GM12892 (cell line): ENCODE measurements at places on chromosomes 12 and 14.

DNA sequence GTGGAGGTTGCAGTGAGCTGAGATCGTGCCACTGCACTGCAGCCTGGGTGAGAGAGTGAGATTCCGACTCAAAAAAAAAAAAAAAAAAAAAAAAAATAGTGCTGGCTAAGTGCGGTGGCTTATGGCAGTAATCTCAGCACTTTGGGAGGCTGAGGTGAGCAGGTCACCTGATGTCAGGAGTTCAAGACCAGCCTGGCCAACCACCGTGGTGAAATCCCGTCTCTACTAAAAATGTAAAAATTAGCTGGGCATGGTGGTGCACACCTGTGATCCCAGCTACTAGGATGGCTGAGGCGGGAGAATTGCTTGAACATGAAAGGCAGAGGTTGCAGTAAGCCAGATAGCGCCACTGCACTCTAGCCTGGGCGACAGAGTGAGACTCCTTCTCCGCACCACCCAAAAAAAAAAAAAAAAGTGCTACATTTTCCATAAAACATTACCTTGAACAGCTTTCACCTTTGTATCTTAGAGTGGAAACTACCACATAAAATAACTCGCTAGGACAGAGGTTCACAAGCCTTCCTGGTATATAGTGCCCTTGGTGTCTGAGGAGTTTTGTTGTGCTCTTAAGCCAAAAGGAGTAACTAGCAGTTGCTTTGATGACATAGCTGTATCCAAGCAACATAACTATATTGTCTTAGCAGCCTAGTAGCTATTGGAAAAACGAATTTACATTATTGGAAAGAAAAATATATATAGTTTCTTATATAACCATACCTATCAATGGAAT is 11.1 kb downstream of the PTGES3 start:
- DNase-seq: no peak

DNA sequence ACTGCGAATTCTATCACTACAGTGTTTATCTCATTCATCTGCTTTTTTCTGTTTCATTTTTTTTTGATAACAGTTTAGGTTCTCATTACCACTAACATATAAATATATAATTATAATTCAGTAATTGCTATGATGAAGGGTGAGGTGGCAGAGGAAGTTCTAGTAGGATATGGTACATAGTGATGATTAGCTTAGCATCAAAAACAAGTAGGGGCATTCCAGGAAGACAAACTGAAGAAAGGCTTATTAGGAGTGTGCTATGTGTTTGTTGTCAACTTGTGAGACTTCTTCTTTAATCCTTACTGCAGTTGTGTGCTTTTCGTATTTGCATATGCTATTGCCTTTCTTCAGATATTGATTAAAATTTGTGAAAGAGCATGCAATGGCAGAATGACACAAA is 20.6 kb downstream of the FUT8 start:
- no peak for DNase-seq

GRCh38 chr12:124646385-124647230 is 79.2 kb upstream of the NCOR2 start:
- no peak for DNase-seq

- no peak for DNase-seq
Measured at GRCh38 chr12:57641699-57642442, 8.9 kb upstream of the B4GALNT1 start.

DNA sequence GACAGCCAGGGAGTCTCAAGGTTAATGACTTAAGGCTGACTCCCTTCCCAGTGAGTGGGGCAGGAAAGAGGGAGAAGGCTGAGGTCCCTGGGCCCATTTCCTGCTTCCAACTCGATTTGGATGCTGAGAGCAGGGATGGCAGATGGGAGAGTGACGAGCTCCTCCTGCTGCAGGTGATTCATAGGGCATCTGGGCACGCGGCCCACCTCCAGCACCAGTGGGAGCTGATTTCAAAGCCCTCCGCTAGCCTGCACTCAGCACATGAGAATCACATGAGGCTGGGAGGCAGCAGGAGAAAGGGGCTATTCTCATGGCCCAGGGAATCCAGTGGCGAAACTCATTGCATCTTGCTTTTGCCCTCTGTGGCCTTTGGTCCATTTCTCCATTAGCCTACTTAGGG is 90.8 kb downstream of the SSPN start:
- DNase-seq: no peak

DNA sequence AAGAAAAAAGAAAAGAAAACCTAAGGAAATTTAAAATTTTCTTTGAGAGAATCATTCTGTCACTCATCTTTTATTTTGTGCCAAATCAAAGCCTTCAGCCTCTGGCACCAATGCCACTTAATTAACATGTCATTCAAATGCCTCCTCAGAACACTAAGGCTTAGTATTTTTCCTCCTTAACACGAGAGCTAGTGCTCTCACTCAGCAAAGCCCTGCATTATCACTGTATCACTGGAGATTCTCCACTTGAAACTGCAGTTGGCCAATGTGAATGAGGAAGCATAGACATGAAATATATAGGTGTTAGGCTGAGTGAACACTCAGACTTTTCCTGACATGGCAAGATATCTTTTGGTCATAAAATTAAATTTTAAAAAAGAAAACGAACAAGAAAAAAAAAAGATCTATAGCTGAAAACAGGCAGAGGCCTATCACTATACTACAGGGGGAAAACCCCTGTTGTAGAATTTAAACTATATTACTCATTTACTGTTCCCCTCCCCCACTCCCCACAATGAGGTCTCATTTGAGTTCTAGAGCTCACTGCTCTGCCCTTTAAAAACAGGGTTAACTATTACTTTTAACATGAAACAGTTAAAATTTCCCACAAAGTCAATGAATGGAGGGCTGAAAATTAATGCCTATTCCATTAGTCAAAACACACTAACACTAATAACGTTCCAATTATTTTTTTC is 5.1 kb downstream of the MBIP start:
- no peak for DNase-seq

DNA sequence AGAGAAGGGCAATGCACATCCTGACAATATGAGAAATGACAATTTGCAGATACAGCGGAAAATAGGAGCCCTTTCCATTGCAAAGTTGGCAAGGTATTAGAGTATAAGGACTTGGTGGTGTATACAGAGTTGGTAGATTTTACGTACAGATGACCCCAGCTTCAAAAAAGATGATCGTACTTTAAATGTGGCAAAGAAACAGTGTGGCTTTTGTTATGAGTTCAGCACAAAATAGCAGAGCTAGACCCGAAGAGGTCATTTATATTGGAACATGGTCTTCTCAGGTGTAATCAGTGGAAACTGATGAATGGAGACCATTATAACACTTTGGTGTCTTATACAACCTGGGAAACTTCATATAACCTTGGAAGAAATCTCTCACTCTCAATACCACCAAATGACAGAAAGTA is 2.3 kb downstream of the CLEC2B start:
- DNase-seq: no peak

GRCh38 chr12:132761032-132761920 is at the start of gene ANKLE2:
ANKLE2 (minus strand) TSS chr12:132761832; CDS start chr12:132761798, 34 bp downstream.
- DNase-seq: peak; percentile 50

DNA sequence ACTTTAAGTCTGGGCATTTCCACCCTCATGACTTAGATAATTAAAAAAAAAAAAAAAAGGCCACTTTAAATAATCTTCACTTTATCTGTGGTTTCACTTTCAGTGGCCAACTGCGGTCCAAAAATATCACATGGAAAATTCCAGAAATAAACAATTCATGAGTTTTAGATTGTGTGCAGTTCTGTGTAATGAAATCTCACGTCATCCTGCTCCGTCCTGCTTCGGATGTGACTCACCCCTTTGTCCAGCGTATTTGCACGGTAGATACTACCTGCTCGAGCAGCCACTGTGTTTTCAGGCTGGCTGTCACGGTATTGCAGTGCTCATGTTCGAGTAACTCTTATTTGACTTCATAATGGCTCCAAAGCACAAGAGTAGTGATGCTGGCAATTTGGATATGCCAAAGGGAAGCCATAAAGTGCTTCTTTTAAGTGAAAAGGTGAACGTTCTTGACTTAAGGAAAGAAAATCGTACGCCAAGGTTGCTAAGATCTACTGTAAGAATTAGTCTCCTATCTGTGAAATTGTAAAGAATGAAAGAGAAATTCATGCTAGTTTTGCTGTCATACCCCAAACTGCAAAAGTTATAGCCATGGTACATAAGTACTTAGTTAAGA is 2.4 kb downstream of the E2F7 start:
- no peak for DNase-seq

DNA sequence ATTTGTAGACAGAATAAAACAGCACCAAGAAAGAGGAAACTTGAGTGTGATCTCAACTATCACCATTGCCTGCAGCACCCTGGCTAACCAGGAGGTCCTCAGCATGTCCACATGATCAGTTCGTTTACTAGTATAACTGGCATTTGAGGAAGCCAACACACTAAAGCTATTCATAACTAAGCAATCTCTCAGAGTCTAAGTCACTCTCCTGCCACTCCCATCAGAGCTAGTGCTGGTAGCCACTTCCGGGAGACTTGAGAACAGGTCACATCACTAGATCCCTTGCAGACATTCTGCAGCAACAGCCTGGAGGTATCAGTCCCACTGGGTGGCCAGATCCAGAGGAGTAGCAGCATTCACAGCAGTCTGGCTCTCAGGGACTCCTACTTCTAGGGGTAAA is 352.9 kb upstream of the OR4E1 start:
- DNase-seq: no peak

DNA sequence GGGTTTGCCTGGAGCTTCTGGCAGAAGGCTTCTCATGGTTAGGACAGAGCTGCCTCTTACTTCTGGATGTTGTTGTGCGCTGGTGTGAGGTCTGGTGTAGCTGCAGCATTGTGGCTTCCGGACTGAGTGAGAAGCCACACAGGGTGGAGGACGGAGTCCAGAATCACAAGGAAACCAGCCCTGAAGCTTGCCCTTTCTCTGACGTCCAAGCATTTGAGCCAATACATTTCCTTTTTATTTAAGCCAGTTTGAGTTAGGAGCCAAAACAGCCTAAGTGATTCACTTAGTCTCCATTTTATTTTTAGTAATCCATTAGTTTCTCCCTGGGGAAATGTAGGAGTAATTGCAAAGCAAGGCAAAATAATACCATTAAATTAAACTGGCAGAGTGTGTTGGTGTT is 402.4 kb upstream of the RGS6 start:
- DNase-seq: no peak

DNA sequence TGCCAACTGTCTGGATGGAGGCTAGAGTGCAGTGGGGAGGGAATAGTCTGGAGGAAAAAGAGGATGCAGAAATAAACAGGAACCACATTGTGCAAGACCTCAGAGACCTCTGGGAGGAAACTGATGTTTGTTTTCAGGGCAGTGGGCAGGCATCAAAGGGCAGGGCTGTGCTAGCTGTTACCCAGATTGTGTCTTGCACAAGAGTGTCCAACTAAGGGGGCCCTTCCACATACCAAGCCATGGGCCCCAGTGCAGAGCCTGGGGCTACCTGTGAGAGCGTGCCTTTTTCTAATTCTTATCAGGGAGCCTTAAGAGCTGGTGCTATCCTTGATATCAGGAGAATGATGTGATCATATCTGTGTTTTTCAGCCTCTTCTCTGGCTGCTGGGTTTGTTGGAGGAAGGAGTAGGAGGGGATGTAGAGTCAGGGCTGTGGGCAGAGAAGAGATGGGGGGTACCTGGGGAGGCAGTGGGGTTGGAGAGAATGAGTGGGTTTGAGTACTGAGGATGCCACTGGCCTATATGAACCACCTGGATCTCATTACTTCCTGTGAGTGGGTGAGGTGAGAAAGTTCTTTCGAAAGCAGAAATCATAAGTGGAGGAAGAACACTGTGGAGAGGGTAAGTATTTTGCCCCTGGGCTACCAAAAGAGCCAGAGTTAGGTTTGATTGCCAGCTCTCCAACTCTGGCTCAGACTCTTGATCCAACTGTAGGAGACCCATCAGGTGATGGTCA is 259.2 kb upstream of the CRY1 start:
- no peak for DNase-seq

DNA sequence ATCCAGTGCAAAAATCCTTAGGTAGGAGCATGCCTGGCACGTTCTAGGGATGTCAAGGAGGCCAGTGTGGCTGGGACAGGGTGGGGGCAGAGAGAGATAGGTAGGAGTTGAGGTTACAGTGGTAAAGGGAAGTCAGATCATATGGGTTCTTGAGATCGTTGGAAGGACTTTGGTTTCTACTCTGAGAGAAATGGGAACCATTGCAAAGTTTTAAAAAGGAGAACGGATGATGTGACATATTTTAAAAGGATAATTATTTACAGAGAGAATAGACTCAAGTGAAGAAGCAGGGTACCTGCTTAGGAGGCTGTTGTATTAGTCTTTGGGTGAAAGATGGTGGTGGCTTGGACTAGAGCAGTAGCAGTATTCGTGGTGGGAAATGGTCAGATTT is 47.6 kb upstream of the ATP2B1 start:
- DNase-seq: no peak

GRCh38 chr14:105255021-105255507 is 6.7 kb downstream of the BTBD6 start:
- no peak for DNase-seq

DNA sequence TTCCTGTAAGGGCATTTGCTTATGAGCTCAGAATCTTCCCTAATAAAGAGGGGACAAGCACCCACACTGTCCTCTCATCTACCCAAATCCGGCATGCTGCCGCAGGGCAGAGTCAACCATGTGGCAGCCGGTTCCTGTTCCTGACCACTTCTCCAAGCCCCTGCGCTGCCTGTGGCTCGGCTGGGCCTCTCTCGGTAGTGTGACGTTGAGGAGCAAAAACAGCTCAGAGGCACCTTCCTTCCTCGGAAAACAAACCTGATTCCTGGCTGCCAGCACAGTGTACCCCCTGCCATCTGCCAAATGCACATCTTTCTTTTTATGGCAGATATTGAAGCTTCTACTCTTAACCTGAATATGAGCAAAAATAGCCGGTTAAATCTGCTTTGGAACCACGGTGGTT is 50.5 kb downstream of the CFAP251 start:
- no peak for DNase-seq

DNA sequence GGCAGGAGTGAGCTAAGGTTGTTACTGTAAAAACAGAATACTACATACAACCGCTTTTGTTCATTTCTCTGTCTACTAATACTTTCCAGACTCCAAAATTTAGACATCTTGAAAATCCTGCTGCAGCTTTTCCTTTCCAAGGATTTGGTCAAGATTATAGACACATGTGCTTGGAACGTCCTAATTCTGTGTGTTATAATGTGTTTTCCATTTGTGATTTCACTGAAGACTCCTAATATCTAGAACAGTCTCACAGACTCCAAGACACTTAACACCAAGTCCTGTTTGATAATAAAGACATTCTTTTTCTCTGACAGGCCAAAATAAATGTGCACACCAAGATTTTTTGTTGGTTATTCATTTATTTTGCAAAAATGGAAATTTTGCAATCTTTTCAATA is 41.8 kb upstream of the TMTC2 start:
- DNase-seq: no peak
